ENCODE measurements at places on chromosomes 7 and 10.

DNA sequence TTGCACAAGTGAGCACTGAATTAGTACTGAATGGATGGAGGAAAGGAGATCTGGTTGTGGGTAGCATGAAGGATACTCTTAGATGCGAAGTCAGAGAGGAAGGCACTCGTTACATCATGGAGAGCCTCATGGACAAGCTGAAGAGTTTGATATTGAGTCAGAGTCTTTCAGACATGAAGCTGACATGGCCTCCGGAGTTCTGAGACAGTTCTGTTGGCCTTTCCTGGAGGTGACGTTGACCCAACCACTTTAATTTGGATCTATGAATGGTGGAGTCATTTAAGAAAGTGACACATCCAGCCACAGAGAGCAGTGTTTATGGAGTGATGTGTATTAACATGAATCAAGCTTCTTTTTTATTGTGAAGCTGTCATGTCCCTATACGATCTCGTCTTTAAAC lies 286.3 kb upstream of the CDC14C start:
- DNase-seq, result peak; percentile 56

GRCh38 chr10:89217057-89217990 lies 10.2 kb upstream of the CH25H start:
- DNase-seq, result peak; percentile 50

DNA sequence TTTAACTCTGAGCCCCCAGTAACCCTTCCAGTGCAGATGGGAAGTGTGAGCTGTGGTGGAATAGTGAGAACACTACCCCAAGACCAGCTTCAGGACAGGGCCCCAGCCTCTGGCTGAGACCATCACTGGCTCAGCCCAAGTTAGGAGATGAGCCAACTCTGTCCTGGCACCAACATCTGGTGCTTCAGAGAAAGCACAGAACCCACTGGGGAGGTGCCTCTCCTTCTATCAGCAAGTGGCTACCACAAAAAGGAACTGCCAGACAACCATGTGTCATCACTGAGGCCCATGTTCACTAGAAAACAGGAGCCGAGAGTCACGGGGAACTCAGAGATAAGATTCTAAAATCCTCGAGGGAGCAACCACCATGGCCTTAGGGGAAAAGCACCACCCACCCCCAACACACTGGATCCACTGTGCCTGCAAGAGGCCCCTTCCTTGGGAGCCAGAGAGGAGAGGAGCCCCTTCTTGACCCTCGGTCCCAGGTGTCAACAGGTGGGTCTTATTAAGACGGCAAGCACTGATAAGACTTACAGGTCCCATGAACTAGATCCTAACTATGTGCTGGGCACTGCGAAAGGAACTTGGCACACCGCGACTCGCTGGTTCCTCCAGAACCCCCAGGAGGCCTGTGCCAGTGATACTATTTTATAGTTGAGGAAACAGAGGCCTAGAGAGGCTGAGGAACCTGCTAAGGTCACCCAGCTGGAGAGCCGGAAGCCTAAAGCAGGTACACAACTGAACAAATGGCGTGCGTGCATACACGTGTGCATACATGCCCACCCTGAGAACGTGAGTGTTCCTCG lies 102.7 kb downstream of the FAM53B start:
- DNase-seq, result peak; percentile 31

- peak; percentile 9 for DNase-seq
These were observed 86.2 kb downstream of the HECW1 start for GRCh38 chr7:43198599-43199090.

DNA sequence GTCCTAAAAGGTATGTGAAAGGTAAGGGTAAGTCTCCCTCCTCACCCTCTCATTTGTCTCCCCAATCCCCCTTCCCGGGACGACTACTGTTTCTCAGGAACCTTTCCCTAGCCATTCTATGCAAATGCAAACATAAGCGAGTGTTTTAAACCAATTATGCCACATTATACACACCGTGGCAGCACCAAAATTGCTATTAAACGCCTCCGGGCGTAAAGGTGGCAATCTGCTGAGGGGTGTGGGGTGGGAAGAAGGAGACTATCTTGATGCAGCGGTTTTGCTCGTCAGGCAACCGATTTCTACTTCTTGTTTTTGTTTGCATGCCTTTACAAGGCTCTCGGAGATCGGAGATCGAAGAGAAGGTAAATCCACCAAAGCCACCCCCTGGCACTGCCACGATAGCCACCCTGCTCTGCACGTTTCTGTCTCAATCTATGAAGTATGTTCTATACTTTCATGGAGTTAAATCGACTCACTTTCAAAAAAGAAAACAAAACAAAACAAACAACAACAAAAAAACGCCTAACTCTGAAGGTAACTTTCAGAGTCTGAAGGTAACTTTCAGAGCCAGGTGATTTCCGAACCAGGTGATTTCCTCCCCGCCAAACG lies 46.0 kb upstream of the CDK1 start:
- DNase-seq, result no peak

DNA sequence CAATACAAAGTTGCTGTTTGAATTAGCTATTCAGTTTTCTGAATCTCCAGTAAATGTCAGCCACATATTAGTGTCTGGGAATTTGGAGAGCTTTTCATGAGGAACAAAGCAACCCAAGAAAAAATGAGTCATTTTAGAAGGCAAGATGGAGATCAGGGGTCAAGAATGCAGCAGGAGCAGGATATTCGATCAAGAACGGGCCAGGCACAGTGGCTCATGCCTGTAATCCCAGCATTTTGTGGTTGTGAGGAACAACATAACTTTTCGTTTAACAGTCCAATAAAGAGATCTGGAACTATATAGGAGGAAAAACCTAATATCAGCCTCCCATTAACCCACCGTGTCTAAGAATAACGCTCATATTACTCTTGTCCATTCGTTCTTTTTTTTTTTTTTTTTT lies 600.5 kb downstream of the MAGI2 start:
- DNase-seq, result peak; percentile 21

DNA sequence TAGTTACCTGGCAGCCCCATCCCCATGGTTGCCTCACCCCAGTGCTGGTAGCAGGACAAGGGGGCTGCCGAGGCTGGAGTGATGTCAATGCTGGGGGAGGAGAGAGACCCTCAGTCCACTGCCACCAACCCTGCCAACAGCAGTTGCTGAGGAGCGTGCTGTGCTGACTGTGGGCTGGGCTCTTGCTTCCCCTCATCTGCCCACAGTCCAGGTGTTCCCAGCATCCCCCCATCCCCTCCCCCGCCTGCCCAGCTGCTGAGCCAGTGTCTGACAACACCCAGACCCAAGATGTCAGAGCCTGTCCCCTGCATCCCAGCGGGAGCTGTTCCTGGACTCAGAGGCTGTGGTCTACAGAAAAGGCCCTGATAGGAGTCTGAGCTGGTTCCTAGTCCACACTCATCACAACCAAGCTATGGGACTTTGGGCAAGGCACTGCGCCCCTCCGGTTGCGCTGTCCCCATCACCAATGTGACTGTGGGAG lies 14.6 kb upstream of the PSAP start:
- no peak for DNase-seq

DNA sequence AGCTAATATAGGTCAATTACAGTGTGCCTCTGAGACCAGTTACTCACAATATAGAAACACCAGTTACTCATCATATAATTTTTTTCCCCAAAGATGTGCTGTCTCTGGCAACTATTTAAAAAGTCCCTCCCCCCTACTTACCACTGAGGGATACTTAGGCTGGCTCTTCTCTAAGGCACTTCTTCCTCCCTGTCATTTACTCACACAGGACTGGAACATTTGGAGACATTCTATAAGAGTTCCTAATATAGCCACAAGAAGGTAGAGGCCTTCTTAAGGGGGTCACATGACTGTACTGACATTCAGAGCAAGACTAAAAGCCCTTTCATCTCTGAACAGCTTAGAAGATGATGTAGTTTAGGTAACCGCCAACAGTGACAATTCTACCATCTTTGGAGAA lies 44.4 kb upstream of the SLIT1 start:
- peak; percentile 6 for DNase-seq

GRCh38 chr7:121451367-121452094 lies 55.4 kb upstream of the FAM3C start:
- DNase-seq, result no peak

DNA sequence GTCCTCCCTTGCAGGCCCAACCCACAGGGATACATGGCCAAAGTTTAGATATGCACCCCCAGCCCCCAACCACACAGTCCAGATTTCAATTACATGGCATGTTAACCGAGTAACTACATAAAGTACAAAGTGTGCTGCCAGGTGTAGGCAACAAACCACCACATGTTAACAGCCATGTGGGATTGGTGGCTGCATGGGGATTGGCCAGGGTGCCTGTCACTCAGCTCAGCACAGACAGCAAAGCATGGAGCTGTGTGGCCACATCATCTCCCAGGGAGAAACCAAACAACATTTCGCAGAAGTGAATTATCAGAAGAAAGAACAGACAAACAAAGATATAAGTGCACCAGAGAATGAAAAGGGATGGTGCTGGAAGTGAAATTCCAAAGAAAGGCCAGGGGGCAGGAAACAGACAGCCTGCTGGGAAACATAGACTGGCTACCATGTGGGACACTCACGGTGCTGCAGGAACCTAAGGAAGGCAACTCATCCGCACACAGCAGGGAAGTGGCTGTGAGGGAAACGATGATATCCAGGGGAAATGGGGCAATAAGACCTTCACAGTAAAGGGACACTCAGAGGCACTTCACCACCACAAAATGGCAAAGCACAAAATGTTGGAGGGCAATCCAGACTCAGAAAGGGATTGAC lies 171.2 kb downstream of the PTPRN2 start:
- DNase-seq, result no peak

DNA sequence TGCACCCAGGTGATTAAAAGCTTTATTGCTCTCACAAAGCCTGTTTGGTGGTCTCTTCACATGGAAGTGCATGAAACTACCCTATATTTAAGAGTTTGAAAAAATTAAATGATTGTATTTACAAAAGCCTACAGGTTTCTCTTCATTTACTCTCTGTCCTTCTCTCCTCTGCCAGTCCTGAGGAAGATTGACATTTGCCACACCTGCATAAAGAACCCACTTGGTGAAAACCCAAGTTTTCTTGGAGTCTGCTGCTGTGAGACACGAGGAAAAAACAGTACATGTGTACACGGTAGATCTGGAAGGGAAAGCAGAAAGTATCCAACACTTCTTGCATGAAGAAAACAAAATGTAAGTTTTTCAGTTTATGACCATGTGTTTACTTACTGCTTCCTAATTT lies 994.4 kb upstream of the POT1 start:
- no peak for DNase-seq

- no peak for DNase-seq
These were observed 208.4 kb upstream of the KCND2 start for GRCh38 chr7:120064565-120064964.

DNA sequence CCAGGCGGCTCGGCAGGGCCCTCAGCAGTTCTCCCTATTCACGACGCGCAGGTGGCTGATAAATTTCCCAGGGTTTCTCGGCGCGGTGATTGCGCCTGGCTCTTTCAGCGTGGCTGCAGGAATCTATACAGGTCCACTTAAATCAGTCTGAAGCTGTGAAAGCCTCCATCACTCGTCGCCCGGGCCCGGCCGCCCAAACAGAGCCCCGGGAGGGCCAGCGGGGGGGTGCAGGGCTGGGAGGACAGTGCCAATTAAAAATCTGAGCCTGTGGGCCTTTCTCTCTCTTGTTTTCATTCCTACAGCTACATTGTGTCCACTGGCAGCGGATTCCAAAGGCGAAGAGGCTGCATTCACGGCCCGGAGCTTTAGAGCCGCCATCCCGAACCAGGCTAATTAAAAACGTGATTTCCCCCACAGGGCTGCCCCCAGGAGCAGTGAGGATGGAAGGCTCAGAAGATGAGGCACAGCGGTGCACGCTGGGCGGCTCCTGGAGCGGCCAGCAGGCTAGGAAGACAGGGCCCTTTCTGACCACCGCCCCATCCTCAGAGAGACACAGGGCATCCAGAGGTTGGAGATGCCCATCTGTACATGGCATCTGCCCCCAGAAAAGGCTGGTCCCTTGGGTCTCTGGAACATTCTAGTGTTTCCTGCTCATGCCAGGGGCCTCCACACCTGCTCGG lies 100.7 kb downstream of the FAM53B start:
- DNase-seq, result no peak

GRCh38 chr10:87541114-87541513 lies 36.4 kb downstream of the MINPP1 start:
- DNase-seq, result peak; percentile 43

- no peak for DNase-seq
These were observed 164.1 kb downstream of the PTEN start for GRCh38 chr10:88027570-88027969.

GRCh38 chr10:2476812-2477553 lies 590.4 kb upstream of the PFKP start:
- DNase-seq, result no peak

DNA sequence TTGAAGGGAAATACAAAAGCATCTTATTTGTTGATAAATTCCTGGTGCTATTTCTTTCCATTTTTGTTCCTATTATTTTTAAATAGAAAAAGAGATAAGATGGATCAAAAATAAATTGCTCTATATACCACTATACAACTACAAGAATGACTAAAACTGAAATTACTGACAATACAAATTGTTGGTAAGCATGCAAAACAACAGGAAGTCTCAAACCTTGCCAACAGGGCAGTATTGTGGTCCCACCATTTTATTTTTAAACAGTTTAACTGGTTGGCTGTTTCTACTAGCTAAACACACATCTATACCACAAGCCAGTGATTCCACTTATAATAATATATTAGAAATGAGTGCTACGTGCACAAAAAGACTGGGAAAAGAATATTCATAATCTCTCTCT lies 213.0 kb downstream of the JAZF1 start:
- no peak for DNase-seq

- no peak for DNase-seq
These were observed 19.4 kb upstream of the MINDY3 start for GRCh38 chr10:15879663-15880062.

- DNase-seq, result peak; percentile 43
These were observed 782 bp downstream of the IFIT5 start for GRCh38 chr10:89414879-89415821.

DNA sequence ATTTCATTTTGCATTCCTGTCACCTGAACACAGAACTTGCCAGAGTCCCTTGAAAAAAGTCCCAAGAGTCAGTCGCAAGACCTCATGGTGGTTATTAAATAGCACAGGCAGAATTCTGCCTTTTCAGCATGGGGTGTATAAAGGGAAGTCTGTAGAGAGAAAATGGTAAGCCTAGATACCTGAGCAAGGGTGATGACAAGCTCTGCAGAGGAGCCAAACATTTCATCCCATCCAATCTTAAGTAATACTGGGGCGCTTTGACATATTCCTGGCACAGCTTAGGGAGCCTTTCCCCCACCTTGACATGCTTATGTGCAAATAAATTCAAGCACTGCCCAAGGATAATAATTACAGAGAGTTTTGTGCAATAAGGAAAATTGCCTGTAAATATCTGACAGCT lies 213.0 kb downstream of the INHBA start:
- DNase-seq, result no peak

GRCh38 chr7:91287371-91288084 lies 23.3 kb downstream of the FZD1 start:
- no peak for DNase-seq

DNA sequence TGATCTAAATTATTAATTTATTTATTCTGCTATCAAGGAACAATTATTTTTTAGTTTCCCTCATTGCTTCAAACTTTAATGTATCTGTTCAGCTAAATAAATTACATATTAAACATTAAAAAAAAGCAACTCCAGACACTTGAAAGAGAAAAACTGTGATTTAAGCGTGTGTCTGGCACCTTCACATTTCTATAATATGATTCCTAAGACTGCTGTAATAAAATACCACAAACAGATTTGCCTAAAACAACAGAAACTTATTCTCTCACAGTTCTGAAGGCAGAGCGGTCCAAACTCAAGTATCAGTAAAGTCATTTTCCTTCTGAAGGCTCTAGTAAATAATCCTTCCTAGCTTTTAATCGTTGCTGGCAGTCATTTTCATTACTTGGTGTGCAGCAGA lies 580.4 kb upstream of the KCND2 start:
- DNase-seq, result no peak

All from A172 (cell line).